ENCODE measurements at places on chromosomes 6 and 20.

- no peak for DNase-seq
Measured at GRCh38 chr6:8074213-8074612, 10.0 kb upstream of the BLOC1S5 start.

GRCh38 chr6:75283907-75284631 is 523 bp downstream of the TMEM30A start:
- DNase-seq: no peak

DNA sequence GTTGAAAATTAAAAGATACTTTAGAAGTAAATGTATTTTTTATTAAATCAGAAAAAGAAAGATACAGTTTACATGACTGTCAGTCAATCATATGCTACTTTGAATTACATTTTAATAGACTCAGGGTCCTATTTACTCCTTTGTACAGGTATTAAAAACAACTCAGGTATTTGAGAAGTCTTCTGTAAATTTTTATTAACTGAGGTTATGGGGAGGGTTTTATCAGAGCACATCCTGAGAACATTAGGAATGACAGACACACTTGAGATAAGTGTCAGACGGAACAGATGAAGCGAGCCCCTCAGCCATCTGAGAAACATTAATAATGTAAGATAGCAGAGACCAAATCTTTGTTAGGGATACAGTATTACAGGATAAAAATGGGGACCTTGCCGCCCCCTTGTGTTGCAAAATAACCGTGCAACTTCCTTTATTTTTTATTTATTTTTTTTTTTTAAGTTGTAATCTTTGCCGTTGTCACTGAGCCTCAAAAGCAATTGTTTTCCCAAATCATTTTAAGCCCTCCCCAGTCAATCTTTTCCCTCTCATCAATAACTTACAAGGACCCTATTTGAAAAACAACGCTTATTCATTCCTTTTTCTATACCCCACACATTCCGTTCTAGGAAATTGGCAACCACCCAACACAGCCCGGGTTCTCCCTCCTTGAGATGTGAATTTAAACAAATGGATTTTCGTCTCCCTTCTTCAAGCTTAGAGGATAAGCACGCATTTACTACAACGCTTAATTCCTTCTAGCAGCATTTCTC is 126.7 kb downstream of the BCAS1 start:
- no peak for DNase-seq

DNA sequence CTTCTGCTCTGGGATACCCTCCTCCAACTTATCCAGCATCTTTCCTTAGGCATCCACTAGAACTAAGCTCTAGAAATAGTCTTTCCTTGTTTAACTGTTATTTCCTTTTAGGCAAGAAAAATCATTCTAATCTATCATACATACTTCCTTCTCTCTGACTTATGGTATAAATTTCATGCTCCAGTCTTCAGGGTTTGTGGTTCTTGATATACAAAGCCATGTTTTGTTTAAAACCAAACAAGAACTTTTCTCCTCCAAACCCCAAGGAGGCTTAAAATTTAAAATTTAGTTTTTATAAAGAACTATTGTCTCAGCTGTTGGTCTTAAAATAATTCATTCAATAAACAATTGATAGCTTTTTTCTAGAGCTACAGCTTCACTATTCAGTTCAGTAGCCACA is 77.2 kb downstream of the CD164 start:
- no peak for DNase-seq

- no peak for DNase-seq
Measured at GRCh38 chr20:13261460-13262301, 40.6 kb downstream of the ISM1 start.

- DNase-seq: no peak
Measured at GRCh38 chr6:117498159-117498558, 15.7 kb downstream of the DCBLD1 start.

GRCh38 chr6:74087899-74088298 is 391.9 kb downstream of the CD109 start:
- no peak for DNase-seq

DNA sequence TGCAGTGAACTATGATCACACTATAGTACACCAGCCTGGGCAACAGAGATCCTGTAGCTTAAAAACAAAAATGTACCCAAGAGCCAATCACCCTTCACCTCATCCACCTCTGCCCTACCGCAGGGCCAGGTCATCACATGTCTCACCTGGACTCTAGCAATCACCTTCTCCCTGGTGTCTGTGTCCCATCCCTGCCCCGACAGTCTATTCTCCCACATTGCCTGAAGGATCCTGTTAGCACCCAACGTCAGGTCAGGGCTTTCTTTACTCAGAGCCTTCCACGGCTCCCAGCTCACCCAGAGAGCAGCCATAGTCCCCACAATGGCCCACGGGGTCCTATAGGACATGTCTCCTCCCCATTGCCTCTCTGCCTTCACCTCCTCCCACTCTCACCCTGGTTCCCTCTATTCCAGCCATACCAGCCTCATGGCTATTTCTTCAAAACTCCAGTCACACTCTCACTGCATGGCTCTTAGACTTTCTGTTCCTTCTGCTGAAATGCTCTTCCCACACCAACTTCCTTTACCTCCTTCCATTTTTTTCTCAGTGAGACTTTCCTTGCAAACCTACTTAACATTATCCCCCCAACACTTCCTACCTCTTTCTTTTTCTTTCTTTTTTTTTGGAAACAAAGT is 22.5 kb upstream of the ARFGEF2 start:
- DNase-seq: no peak

DNA sequence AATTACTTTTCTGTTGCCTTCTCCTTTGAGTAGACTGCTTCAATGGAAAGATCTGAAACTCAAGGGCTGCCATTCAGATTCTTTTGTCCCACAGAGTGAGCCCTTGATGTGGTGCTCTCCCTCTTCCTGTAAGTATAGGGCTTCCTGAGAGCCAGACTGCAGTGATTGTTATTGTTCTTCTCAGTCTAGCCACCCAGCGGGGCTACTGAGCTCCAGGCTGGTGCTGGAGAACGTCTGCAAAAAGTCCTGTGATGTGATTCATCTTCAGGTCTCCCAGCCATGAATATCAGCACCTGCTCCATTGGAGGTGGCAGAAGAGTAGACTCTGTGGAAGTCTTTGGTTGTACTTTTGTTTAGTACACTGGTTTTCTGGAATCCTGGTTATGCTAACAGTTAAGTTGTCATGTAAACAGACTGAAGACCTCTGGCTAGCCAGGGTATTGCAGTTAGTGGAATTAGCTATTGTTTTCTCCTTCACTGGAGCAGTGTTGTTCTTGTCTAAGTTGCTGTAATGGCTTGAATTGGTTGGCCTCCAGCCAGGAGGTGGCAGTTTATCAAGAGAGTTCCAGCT is 240.9 kb downstream of the COL12A1 start:
- no peak for DNase-seq

- no peak for DNase-seq
Measured at GRCh38 chr6:53128842-53129241, 19.8 kb downstream of the GCM1 start.

DNA sequence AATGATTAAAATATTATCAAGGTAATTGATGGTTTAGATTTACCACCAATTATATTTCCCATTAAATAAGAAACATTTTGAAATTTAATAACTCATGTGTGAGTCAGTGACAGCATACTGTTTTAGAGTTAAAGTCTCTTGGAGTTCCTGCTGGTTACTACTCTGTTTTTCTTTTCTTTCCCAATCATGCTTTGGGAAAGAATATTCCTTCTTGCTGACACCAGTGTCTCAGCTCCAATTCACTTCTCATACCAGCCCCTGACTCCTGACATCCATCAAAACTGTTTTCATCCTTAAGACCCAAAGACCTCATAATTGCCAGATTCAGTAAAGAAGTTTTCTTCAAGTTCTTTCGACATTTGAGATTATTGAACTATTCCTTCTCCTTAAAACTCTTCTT is 50.3 kb downstream of the AIG1 start:
- DNase-seq: no peak

GRCh38 chr6:93418408-93419303 is 703 bp downstream of the EPHA7 start:
- no peak for DNase-seq

- DNase-seq: no peak
Measured at GRCh38 chr20:55283889-55284288, 721.4 kb downstream of the CBLN4 start.

- no peak for DNase-seq
Measured at GRCh38 chr6:161971043-161971442, 697.2 kb upstream of the AGPAT4 start.

GRCh38 chr6:37451441-37452193 is 18.6 kb downstream of the CMTR1 start:
- DNase-seq: no peak

DNA sequence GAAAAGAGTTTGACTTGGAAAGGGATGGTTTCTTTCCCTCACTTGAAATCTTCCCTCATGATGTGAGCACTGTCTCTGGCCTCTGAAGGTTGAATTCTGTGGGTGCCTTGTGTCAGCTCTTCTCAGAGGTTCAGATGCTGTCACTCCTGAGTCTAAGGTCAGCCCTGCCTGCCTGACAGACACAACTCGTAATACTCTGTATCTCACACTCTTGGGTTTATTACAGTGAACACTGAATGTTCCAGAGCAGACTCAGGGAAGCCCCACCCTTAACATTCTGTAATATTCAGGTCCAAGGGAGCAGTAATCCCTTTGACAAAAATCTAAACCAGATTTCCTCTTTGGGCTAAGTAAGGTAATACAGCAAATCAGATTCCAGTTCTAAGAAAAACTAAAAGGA is 837.8 kb downstream of the QKI start:
- no peak for DNase-seq

Measured in C1 segment of cervical spinal cord (tissue), 14 donors.